SW480 (cell line): ENCODE measurements at places on chromosomes 6 and 20.

DNA sequence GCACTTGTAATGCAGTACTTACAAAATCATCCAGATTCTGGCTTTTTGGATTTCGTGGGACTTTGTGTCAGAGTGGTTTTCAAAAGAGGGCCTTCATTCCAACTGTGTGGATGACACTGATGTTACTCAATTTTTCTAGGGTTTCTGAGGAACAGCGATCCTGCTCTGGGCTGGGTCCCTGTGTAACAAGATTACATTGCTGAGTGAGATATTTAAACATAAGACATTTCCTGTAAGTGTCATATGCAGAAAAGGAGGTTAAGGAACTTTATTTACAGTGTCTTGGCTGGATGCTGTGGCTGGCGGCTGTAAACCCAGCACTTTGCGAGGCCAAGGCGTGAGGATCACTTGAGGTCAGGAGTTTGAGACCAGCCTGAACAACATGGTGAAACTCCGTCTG lies 6.7 kb downstream of the ZFAND3 start:
- DNase-seq = no peak

DNA sequence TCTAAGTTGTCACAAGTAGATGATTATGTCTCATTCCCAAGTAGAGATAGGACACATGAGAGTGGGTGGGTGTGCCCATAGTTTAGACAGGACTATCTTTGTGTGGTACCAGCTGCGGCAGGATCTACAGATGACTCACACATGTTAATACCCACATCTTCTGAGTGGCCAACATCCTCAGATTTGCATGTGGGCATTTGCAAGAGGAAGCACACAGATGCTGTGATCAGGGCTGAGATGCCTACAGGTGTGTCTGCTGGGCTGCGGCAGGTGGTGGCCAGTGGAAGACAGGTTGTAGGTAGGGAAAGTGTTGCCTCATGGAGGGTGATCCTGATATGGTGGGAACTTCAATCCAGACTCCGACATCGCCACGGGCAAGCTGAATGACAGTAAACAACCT lies 50.8 kb downstream of the UTRN start:
- peak; percentile 85 for DNase-seq

DNA sequence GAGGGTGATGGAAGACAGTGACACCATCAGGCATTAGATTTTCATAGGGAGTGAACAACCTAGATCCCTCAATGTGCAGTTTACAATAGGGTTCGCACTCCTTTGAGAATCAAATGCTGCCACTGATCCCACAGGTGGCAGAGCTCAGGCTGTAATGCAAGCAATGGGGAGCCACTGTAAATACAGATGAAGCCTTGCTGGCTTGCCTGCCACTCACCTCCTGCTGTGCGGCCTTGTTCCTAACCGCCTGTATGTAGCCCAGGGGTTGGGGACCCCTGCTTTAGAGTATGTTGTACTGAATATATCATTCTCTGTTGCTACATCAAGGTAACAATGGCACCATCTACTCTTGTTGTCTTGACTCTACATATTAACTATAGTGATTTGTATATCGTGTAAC lies 37.1 kb downstream of the TPD52L1 start:
- DNase-seq = no peak

GRCh38 chr20:63037669-63038268 lies 31.0 kb upstream of the BHLHE23 start:
- no peak for DNase-seq

DNA sequence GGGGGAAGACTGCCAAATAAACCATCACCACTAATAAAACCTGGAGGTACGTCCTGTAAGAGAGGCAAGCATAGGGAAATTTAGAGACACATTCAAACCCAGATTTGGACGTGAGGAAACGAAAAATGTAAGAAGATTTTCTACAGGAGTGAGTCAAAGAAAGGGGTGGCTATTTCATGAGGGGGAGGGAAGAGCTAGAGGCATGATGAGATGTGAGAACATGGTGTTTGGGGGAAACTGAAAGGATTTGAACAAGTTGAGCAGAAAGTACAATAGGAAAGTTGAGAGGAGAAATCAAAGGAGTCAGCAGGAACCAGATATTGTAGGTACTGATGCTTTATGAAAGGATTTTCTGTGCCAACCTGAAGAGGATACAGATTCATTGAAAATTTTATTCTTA lies 179.1 kb upstream of the HS3ST5 start:
- DNase-seq = no peak

GRCh38 chr6:30000156-30000791 lies 57.9 kb downstream of the HLA-A start:
- DNase-seq = no peak

- no peak for DNase-seq
These were observed 1127.0 kb upstream of the MAP3K7 start for GRCh38 chr6:91713911-91714310.

DNA sequence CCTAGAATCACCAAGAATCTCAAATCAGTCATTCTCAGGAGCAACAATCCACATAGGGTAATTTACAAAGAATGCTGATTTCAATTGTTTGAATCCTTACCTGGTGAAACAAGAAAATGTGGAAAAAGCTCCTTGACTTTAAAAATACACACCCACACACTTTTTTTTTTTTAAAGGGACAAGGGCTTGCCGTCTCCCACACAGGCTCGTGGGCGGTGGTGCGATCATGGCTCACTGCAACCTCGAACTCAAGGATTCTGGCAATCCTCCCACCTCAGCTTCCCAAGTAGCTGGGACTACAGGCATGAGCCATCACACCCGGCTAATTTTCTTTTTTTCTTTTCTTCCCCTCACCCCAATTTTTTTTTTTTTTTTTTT lies 30.7 kb downstream of the PARD6B start:
- no peak for DNase-seq

GRCh38 chr6:104527311-104527710 lies 332.4 kb downstream of the HACE1 start:
- no peak for DNase-seq

- no peak for DNase-seq
These were observed 16.8 kb upstream of the ARMC12 start for GRCh38 chr6:35719830-35720733.

DNA sequence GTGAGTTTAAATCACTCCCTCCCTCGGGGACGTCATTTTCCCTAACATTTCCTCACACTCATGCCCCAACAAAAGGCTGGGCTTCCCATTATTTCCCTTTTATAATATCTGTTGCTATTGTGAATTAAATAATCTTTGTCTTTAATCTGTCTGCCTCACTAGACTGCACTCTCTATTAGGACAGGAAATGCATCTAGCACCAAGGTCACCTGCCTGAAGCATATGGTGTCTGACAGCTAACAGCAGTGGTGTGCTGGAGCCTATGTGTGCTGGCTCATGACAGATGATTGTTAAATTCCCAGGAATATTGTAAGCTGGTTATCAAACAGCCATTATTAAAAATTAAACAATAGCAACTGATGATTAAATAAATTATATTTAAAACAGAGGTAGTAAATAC lies 237.0 kb upstream of the CEP162 start:
- no peak for DNase-seq

DNA sequence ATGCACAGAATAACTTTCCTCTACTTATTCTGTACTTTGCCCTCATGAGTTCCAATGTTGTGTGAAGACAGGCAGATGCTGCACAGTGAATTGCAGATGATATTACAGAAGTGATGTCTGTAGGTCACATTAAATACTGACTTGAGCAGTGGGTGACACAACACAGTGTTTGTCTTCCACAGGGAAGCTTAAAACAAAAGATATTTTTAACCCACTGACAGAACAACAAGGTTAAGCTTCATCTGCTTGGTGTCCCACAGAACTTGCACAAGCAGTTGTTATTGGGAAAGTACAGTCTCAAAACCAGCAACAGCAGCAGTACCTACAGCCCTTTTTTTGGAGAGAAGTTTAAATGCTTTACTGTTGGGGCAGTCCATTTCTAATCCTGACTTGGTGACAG lies 10.5 kb downstream of the SUMO4 start:
- DNase-seq = no peak

GRCh38 chr6:75450903-75451302 lies 42.7 kb downstream of the FILIP1 start:
- DNase-seq = no peak

DNA sequence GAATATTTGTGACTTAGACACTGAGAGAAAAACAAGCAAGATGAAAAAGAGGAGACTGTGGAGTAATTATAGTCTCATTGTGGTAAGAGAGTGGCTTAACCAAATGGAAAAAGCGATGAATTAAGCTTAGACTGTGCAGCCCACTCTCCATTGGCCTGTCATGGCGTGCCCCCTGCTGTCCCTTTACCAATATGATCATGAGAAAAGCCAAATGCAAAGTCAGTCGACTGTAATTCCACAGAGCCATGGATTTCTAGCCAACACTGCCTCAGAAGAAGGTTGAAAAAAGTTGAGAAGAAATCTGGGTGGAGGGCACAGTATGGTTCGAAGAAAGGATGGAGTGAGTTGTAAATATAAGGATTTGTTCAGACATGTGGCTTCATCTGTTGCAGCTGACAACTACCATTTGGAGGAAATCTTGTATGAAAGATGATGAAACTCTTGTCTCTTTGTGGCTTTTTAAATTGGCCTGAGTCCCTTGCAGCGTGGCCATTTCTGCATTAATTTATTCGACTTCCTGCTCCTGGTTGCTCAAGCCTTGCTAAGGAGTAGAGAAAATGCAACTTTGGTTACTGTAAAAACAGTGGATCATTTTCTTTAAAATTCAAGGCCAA lies 251.4 kb downstream of the DOK5 start:
- DNase-seq = peak; percentile 31

GRCh38 chr20:5524896-5525295 lies 208.1 kb upstream of the PROKR2 start:
- no peak for DNase-seq

DNA sequence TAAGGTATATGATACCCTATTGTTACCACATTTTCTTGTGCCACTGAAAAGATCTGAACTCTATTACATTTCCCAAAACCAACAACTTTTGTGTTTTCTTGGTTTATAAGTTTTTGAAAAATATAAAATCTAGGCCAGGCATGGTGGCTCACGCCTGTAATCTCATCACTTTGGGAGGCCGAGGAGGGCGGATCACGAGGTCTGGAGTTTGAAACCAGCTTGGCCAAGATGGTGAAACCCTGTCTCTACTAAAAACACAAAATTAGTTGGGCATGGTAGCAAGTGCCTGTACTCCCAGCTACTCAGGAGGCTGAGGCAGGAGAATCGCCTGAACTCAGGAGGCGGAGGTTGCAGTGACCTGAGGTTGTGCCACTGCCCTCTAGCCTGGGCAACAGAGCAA lies 34.3 kb downstream of the SAMHD1 start:
- no peak for DNase-seq

GRCh38 chr20:25020901-25021301 lies 28.4 kb upstream of the APMAP start:
- no peak for DNase-seq

- no peak for DNase-seq
These were observed 433.2 kb upstream of the SPTLC3 start for GRCh38 chr20:12575352-12576095.

DNA sequence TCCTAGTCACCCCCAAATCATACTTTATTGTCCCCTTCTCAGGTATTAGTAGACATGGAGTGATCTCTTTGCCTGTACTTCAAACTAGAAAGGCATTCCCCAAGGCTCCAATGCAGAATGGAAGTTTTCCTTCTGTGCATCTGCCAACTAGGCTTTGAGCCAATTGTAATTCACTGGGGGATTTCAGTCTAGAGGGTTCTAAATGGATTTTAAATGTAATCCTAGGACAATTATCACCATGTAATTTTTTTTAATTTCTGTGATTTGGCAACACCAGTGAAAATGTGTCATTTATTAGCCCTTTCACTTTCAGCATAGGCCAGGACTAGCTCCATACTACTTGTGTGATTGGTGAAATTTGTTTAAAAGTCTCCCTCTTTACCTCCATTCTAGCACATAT lies 557.6 kb upstream of the MARCKS start:
- DNase-seq = no peak

DNA sequence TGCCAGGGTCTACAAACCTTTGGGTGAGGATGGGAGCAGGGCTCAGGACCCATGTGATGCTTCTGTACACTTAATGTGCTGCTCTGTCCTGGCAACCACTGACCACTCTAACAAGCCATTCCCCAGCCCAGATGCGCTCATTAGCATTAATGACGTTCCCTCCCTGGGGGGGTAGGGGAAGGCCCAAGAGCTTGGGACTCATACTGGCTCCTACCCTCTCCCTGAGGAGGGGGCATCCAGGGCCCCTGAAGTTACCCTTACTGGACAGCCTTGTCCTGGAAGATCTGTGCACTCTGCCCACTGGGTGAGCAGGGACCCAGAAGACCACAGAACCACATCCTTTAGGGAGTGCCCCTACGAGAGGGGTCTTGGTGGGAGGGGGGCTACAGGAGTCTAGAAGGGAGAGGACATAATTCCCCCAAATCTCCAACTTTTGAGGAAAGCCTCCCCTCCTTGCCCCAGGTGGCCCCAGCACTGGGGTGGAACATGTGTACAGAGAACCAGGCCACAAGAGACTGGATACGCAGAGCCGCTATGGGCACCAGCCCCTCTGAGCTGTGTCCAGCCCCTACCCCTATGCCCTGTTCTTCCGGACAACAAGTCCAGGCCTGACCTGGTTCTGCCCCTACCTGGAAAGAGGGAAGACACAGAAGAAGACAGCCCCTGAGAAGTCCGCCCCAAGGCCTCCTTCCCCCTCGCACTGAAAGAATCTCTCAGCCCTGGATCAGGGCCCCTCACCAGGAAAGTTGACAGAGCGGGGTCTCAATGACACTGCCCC lies 1.4 kb downstream of the TEAD3 start:
- no peak for DNase-seq

GRCh38 chr6:43277643-43278523 lies 20.2 kb upstream of the SLC22A7 start:
- no peak for DNase-seq

DNA sequence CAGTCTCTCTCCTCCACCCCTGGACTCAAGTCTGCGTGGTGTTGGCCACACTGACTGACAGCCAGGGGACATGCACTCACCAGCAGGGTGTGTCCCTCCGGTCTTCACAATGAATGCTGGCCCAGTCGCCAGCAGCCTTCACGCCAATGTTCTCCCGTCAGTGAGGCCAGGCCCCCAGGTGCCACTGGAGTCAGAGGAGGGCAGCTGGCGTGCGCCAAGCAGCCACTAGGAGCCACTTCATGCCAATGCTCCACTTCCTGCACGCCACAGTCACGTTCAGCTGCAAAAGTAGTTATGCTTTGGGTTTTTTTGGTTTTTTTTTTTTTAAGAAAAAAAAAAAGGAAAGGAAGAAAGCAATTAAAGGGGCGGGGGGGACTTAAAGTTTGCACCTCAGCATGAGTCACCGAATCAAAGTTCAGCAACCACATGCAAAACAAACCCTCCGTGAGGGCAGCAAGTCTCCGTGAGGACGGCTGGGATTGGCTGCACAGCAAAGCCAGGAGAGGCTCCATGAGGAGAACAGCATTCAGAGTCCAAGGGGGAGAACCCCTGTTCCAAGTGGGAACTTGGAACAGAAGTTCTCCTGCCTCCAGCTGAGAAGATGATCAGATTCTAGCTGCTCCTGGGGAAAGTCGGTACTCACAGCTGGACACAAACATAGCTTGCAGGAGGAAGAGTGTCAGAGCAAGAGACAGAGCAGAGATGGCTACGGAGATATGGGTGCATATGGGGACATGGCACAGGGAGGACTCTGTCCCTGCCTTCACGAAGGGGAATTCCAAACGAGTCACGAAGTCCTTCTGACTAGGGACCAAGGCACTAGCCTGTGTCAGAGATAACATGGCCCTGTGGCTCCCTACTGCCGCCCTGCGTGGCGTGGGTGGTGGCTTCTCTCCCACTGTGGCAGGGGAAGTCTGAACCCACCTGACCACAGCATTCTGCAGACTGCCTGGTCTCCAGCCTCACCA lies at the start of gene ZC3H12D:
ZC3H12D (minus strand) TSS at position 282 of the 968 bp plus-strand sequence. CDS start 10,471 bp downstream, outside the sequence.
- peak; percentile 77 for DNase-seq

GRCh38 chr20:57469418-57470211 lies 55.3 kb downstream of the CTCFL start:
- DNase-seq = no peak
